ENCODE measurements at places on chromosomes 4 and X. TPM values are rescaled to one million over a fixed set of nuclear protein-coding genes. Genes with fewer than 3 reads are reported as not detected.

The ACSL1 gene
- 17.7 TPM for total RNA-seq

- H3K4me3 ChIP-seq = no peak overlapping the region
- H3K4me1 ChIP-seq = no peaks in the 10 kb centered on the region
- H3K27me3 ChIP-seq = no peaks in the 10 kb centered on the region
- no peak overlapping the region for H3K27ac ChIP-seq
- no peaks in the 10 kb centered on the region for H3K36me3 ChIP-seq
- DNase-seq = no peak
These were observed 239.2 kb upstream of the GNPDA2 start for GRCh38 chr4:44965435-44966095.

The ARHGAP6 gene
- 0.69 TPM for total RNA-seq

DNA sequence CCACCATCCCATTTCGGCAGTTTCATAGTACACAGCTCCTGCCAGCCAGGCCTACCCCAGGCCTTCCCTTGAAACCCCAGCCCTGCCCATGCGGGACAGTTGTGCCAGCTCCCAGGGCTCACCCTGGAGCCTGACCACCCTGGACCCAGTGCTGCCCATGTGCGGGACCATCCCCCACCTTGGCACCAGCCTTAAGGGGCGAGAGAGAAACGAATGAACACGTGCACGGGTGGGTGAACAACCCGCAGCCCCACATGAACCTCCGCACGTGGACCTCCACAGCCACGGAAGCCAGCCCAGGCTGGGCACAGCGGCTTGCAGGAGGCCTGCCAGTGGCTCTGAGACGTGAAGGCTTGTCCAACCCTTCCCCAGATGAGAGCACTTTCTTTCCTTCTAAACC lies 76.0 kb upstream of the MXD4 start:
- H3K27ac ChIP-seq = no peak overlapping the region
- H3K27me3 ChIP-seq = no peaks in the 10 kb centered on the region
- H3K4me1 ChIP-seq = no peaks in the 10 kb centered on the region
- H3K36me3 ChIP-seq = no peaks in the 10 kb centered on the region
- DNase-seq = no peak
- H3K4me3 ChIP-seq = no peak overlapping the region

DNA sequence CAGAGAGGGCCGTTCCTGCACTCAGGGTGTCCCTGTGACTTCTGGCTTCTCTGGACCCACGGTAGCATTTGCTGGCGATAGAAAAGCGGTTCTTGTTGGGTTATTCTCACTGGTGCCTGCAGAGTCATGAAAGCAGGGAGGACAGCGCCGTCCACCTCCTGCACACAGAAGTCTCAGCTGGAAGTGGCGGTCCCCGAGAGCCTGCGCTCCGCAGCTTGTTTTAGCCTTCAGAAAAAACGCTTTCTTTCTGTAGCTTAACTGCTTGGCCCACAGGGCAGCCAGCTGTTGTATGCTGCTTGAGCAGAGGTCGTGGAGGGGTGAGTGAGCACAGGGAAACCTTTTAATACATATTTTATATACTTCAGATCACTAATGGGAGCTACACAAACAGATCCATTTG lies 400.7 kb upstream of the FAT1 start:
- DNase-seq = no peak
- H3K27ac ChIP-seq = no peak overlapping the region
- H3K4me3 ChIP-seq = no peak overlapping the region
- no peaks in the 10 kb centered on the region for H3K36me3 ChIP-seq

The RPS3A gene
- 1,494 TPM for total RNA-seq

DNA sequence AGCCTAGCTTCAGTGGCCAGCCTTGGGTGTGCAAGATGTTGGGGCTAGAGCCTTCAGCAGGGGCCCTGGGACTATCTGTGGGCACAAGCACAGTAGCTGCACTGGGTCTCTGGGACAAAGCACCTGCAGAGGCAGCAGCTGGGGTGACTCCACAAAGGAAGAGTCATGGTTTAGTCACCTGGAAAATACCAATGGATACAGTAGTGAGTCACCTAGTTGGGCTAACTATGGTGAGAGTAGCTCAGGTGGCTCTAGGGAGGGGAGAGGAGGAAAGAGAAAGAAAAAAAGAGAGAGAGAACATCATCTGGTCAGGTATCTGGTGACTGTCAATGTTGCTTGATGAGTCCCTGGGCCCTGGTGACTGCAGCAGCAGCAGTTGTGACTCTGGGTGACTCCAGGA lies 72.9 kb upstream of the SPIN4 start:
- H3K4me1 ChIP-seq = no peaks in the 10 kb centered on the region
- H3K27me3 ChIP-seq = no peaks in the 10 kb centered on the region
- no peaks in the 10 kb centered on the region for H3K36me3 ChIP-seq

GRCh38 chr4:54742636-54743399 lies 85.1 kb downstream of the KIT start:
- H3K36me3 ChIP-seq = no peaks in the 10 kb centered on the region
- no peak for DNase-seq
- H3K4me3 ChIP-seq = no peak overlapping the region
- H3K27me3 ChIP-seq = no peaks in the 10 kb centered on the region
